ENCODE measurements at places on chromosomes 12 and 14.

DNA sequence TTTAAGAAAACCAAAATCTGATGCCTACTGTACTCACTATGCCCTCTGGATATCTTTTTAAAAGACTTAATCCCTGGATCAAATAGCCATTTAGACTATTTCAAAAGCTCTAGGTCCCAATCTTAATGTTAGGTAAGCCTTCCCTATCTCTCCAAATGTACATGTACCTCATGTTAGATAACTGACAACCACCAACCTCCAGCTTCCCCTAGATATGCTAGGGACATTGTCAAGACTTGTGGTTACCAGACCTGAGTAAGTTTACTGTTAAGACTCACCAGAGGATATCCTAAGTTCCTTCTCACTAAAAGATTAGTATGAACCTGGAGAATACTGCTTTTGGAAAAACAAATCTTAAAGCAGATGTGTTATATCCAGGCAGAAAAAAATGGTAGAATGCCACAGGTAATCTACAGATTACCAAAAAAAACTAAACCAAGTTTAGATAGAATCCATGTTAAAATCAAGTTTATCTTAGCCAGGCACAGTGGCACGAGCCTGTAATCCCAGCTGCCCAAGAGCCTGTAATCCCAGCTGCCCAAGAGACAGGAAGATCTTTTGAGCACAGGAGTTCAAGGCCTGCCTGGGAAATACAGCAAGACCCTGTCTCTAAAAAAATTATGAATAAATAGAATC lies 9.7 kb downstream of the NAP1L1 start:
- DNase-seq, result no peak

GRCh38 chr14:50381823-50382287 lies 14.8 kb downstream of the CDKL1 start:
- no peak for DNase-seq

DNA sequence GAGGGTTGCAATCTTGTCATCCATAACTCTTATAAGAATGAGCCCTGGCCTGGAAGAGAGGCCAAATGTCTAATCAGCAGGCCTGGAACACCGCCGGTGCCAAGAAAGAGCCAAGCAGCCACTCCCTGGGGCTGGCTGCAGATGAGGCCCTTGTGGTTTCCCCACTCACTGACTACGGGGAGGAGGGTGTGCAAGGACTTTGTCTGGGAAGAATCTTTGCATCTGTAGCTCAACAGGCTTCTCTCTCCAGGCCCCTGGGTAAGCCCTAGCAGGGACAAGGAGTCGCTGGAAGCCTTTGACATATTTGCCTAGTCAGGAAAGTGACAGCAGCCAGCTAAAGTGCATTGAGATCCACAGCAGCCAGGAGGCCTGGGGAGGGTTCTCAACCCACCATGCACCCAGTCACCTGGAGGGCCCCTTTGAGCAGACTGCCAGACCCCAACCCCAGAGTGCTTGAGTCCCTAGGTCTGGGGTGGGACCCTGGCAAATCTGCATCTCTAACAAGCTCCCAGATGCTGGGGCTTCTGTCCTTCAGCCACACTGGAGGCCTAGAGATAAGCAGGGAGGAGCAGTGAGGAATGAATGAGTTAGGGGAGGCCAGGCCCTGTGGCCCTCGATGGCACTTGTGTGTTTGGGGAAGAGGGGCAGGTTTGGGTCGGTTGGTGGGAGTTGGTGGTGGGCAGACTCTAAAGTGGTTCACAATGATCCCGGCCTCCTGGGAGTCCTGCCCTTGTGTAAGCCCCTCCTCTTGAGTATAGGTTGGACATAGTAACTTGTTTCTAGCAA lies 13.9 kb upstream of the LRTM2 start:
- no peak for DNase-seq

- no peak for DNase-seq
These were observed 311.9 kb downstream of the DUSP6 start for GRCh38 chr12:89040146-89040964.

DNA sequence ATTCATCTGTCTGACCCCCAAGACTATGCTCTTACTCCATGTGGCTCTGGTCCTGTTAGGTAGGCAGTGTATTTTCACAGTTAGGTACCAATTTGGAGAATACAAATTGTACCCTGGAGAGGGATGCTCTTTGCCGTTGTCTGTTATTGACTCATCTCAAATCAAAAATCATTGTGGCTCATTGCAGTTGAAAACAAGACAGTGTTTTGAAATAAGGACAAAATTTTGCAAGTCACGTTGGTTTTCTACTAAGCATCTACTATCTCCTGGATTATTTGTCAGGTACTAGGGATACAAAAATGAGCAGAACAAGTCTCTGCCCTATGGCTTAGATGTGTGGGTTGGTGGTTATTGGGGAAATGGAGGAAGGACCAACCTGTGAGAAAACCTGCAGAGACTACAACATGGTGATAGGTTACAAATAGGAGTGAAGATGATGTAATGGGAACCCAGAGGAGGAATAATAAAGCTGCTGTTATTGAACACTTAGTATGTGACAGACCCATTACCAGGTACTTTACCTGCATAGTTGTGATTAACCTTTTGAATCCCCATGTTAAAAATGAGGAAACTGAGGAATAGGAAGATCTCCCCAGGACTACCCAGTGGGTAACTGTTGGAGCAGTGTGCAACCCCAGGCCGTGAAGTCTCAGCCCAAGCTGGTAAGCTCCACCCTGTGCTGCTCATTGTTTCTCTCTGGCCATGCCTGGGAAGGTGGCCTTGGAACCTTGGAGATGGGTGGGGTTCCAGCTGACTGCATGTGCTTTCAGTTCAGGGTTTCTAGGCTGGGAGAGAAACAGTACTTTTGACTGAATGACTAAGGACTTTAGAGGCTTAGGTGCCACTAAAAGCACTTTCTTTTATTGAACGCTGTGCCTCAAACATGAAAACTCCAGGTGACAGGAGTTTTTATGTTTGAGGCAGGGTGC lies 72.9 kb upstream of the SRSF5 start:
- DNase-seq, result no peak

DNA sequence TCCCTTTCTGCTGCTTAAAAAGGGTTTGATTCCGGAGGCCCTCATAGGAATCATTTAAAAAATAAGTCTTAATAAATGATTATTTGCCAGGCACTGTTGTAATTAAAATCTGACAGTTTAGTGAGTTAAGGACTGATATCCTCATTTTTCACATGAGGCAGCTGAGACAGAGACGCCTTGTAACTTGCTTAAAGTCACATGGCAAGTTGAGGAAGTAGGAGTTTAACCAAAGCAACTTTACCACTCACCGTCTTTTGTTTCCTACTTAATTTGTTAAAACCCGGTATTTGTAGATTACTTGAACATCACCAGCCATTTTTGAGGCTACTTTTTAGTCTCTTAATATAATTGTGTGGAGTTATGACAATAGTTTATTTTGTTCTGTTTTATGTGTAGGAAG lies 2.4 kb downstream of the TIGAR start:
- no peak for DNase-seq

GRCh38 chr12:29320295-29321085 lies 60.5 kb downstream of the ERGIC2 start:
- no peak for DNase-seq

DNA sequence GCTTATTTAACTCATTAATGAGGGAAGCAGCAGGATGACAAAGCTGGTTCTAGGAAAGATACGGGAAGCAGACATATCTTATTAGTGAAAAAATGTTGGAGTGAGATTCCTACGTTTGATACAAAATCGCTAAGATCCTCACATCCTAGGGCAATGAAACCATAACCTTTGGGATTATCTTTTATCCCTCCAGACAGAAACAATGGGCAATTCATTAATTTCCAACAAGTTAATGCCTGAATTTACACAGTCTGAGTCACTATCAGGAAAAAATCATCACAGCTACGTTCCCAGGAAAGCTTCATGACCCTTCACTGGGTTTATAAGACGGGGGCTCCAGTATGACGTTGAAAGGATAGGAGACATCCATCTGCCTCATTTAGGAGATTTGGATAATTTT lies 45.0 kb downstream of the SLC24A4 start:
- DNase-seq, result no peak

DNA sequence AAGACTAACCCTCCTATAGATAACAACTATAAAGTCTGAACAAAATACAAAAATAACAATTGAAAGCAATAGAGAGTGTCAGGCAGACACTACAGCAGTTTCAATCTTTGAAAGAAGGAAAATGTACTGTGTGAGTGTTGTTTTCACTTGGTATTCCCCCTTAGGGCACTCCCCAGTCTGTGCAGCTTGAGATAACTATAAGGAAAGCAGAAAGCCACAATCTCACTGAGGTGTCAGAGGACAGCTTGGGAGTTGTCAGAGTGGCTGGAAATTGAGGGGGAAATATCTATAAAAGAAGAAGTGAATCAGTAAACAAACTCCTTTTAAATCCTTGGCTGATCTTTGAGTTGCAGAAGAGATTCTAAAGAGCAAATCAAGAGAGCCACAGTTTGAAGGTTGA lies 364.8 kb downstream of the NELL2 start:
- DNase-seq, result no peak

DNA sequence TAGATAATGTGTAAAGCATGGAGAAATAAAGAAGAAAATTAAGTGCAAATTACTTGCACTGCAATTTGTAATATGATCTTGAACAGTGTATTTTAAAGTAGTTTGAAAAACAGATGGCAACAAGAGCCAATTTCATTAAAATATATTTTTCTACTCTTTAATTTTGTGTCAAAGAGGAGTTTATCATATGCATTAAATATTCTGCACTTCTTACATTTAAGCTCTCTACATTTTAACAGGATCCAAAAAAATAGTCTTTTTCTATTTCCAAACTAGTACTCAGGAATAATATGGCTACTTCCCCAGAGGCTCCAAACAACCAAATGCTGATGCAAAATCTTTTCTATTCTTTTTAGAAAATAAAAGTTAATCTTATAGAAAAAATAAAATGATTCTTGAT lies 1221.5 kb downstream of the FSCB start:
- no peak for DNase-seq

DNA sequence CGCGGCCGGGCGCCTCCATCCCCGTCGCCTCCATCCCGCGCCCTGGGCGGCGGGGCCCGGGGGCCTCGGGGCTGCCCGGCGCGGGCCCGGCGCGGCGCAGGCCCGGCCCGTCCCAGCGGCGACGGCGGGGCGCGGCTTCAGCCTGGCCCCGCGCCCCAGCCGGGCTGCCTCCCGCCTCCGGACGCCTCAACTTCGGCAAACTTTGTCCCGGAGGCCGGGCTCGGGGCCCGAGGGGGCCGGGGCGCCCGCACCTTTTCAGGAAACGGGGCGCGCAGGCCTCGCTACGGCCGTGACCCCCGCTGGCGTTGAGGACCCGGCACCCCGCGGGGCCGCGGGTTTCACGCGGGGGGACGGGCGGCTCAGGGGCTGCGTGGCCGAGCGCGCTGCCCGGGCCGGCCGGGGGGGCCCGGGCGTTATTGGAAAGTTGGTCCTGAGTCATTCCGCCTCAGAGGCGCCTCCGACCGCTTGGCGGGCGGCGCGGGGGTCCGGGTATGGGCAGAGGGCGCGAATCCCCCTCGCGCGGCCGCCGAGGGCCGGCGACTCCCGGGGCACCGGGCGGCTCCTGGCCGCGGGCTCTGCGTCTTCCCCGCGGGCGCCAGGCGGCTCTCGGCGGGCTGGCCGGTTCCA lies 575 bp downstream of the TRAF3 start:
- no peak for DNase-seq

- DNase-seq, result no peak
These were observed 31.5 kb downstream of the SCN8A start for GRCh38 chr12:51622564-51622963.

DNA sequence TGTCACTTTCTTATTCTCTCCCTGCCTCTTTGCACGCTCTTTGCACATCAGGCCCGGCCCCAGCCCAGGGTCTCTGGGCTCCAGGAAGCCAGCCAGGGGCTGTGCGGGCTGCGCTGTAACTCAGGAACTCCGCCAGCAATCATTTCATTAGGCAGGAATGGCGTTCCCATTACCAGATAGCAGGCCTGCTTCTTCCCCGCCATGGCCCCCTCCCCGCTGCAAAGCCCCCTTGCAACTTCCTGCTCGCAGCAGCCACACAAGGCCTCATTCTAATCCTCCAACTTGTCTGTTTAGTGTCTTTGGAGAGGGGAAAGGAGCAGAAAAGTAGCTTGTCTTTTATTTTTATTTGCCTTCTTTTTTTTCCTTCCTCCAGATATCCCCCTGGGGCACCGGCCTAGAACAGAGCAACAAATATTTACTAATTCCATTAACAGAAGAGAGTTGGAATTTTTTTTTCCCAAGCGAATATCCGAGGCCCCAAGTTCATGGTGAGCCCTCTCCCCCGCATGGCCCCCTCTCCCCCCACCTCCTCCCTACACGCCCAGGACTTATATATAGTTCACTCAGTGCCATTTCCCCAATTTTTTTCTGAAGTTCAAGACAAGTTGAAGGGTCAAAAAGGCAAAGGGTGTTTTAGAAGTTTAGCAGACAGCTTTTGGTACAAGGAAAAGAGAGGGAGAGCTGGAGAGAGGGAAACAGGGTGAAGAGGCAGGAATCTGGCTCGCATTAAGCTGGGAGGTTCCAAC lies 329.4 kb upstream of the TBX3 start:
- no peak for DNase-seq

DNA sequence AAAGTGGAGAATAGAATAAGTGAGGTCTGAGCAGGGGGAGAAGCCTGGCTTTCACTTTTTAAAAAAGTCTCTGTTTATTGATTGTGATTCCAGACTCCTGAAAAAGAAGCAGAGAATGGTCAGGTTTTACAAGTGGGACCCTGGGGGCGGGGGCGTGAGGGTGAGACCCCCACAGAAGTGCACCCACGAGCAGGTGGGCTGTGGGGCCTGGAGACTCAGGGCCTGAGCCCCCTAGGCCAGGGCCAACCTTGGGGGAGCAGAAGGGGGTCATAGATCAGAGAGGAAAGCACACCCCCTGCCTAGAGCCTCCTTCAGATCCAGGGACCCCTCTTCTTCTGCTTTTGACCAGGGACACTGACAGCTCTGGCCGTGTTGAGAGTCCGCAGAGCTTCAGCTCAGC lies 180.3 kb downstream of the ADGRD1 start:
- no peak for DNase-seq

DNA sequence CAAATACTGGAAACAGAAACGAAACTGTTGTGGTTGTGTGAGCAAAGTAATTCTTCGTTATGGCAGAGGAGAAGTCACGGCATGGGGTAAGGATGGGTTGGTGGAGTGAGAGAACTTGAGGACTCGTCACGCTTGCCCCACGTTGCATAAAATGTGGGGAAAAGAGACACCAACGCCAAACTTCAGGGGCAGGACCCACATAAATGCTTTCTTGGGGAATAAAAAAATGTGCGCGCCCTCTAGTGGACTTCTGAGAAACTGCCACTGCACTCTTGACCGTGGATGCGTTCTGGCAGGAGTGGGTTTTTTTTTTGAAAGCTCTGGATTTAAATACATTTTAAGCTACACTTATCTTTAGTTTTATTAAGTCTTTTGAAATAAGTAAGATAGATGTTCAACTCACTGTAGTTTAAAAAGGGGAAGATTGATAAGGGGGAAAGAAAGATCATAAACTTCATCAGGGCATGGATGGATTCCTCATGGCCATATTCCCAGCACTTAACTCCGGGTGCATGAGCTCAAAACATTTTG lies 4.1 kb upstream of the IGF1 start:
- no peak for DNase-seq
